ENCODE measurements at places on chromosomes 2 and 18.

GRCh38 chr2:126761981-126762878, 106.3 kb downstream of the GYPC start:
- no peak for DNase-seq

GRCh38 chr2:37767046-37767445, 95.6 kb upstream of the CDC42EP3 start:
- DNase-seq = no peak

DNA sequence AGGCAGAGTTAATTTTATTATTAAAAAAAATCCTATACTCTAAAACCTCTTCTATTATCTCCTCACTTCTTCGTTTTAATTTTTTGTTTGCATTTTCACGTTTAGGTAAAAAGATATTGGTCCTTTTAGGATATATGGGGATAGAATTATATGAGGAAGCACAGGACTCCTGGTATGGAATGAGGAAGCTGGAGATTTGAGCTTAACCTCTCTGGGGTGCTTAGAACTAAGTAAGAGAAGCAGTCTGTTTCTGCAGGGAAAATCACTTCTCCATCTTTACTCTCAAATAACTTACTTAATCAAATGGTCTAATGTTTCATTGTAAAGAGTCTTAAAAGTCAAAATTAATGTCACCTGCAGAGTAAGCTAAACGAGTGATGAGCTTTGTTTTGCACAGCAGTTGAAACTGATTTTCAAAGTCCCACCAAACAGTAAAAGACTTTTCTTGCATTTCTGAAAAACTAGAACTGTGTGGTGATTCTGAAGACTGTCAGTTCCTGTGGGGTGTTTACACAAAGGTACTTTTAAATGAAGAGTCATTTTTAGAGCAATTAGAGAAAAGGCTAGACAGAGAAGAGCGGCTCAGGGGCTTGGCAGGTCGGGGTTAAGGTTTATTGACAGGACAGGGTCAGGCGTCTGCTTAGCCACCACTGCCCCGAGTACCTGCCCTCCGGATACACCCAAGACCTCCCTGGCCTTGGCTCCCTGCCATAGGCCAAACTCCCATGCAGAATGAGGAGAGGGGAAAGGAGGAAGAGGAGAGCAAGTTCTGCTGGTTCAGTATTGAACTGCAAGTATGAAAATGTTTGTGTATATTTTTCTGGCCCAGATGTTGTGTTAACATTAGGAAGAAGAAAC, 21.6 kb downstream of the METAP1D start:
- DNase-seq = no peak

GRCh38 chr2:48183991-48184390, 277.7 kb upstream of the FBXO11 start:
- DNase-seq = no peak

- DNase-seq = no peak
Measured at GRCh38 chr2:101150306-101151145, 656 bp downstream of the TBC1D8 start.

DNA sequence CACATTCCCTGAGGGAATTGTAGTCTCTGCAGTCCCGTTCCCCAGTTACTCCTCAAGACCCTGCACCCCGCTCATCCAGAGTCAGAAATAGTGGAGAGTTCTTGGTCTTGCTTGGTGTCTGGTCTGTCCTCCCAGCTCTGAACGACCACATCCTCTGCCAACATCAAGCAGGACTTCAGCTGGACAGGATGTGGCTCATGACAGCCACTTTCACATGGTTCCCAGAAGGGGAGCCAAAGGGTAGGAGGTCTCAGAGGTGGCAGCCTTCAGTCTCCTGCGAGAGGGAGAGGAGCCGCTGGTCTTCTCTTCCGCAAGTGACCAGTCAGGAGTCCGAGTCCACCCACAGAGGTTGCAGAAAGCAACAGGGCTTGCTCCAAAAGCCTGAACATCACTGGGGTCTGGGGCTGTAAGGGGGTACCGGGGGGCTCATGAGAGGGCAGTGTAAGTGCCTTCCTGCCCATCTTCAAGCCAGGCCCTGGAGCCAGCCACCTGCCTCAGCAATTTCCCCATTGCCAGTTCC, 29.8 kb downstream of the B3GNT7 start:
- no peak for DNase-seq
